ENCODE measurements at places on chromosomes 12 and 14.

DNA sequence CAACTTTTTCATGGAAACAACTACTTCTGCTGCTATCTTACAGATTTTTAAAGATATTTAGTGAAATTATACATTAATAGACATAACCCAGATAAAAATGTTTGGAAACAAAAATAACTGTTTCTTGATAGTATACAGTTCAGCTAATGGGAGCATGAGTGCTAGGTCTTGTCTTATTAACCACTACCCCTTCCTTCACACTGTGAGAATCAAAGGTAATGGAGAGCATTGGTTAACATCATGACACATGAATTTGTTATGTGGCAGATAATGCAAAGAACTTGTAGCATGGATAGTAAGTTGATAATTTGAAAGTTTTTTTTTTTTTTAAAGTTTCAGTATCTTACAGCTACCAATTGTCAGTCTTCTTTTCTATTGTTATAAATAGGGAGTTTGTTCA, 44.2 kb downstream of the CCDC91 start:
- no peak for DNase-seq

- DNase-seq: no peak
These were observed 133.9 kb upstream of the EVL start for GRCh38 chr14:99931308-99931707.

DNA sequence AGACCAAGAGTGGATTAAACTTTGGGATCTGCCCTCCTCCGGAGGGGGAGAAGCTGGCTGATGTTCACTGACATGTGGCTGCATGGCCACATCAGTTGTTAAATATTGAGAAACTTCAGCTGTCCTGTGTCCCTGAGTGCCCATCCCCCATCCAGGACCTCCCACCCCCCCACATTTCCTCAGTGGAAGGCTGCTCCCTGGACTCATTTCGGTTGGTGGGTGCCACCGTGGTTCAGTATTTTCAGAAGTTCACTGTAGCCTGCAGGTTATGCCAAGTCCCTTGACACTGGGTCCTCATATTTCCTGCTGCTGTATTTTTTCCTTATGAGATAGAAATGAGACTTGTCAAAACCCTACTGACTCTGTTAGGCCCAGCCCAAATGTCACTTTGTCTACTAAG, 302.4 kb downstream of the CACNA1C start:
- DNase-seq: no peak

DNA sequence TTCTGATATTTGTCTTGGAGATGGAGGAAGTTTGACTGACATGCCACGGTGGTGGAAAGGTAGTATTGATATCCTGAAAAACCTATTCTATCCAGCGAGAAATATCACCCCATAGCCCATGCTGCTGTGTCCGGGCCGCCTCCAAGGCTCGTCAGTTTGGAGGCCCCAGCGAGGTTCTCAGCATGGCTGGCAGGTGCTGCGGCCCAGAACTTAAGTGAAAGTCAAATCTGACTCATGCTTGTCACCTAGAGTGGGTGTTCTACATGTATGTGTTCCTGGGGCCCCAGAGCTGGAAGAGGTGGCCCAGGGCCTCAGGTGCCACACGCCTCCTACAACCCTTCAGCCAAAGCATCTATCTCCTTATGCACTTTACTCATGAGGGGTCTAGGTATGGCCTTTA, 92.9 kb downstream of the GCH1 start:
- DNase-seq: no peak

GRCh38 chr12:31029916-31030562, 43.6 kb upstream of the DDX11 start:
- no peak for DNase-seq

GRCh38 chr12:40229690-40230651, 5.2 kb downstream of the LRRK2 start:
- no peak for DNase-seq

GRCh38 chr12:130537655-130538054, 178.4 kb downstream of the RIMBP2 start:
- no peak for DNase-seq

GRCh38 chr14:68958553-68958952, 20.5 kb downstream of the ACTN1 start:
- no peak for DNase-seq

GRCh38 chr14:93035917-93036651, 79.6 kb downstream of the ITPK1 start:
- DNase-seq: peak; percentile 86

DNA sequence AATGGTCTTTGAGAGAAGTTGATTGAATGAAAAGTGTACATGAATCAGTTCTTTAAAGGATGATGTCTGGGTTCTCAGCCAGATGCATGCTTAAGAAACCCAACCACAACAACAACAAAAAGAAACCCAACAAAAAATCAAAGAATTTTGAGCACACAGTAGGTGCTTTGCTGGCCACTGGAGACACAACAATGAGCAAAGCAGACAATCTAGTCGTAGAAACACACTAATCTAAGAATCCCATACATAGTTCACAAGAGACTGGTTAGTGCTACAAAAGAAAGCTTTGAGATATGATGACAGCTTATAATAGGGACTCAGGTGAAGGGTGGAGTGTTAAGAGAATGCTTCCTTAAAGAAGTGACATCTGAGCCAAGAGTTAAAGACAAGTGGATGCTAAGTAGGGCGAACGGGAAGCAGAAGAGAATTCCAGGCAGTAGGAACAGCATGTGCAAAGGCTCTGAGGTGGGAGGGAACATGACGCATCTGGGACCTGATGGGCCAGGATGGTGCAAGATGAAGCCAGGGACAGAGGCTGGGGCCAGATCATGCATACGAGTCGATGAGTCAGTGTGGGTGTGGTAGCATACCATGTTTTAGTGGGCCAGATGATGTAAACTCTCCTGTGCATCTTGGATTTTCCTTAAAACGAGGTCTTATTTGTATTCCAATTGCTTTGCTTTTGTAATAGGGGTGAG, 4.6 kb upstream of the HIP1R start:
- DNase-seq: no peak
